ENCODE measurements at places on chromosomes 1 and 21.

DNA sequence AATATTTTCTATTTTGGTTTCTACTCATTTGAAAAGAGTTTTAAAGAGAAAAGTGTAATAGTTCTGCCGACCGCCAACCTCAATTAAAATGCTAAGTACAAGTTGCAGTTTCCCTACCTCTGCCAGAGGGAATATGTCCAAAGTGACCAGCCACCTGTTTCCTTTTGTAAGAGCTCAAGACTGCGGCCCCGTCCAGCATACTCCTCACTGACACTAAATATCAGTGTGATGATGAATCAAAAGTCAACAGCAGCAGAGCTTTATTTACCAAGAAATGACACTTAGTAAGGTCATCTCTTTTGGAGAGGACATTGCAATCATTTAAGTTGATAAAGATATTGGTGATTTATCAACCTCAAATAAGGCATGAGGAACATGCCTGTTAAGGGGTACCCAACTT, 57.4 kb upstream of the NRIP1 start:
- DNase-seq: no peak

DNA sequence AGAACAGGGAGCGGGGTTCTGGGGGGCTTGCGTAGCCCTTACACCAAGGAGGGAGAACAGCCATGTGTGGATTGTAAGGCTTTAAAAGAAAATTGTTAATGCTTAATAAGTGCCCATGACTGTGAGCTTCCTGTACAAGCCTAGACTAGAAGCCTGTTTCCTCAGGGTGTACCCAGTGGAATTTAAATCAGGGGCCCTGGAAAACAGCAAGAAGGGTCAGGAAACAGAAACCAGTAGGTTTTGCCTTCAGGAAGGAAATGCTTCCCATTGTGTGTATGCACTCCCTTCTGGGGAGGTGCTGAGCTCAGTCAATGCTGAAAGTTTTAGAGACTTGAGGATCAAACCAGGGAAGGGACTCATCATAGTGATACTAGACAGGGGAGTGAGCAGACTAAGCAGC, 12.7 kb downstream of the UTP11 start:
- DNase-seq: no peak

DNA sequence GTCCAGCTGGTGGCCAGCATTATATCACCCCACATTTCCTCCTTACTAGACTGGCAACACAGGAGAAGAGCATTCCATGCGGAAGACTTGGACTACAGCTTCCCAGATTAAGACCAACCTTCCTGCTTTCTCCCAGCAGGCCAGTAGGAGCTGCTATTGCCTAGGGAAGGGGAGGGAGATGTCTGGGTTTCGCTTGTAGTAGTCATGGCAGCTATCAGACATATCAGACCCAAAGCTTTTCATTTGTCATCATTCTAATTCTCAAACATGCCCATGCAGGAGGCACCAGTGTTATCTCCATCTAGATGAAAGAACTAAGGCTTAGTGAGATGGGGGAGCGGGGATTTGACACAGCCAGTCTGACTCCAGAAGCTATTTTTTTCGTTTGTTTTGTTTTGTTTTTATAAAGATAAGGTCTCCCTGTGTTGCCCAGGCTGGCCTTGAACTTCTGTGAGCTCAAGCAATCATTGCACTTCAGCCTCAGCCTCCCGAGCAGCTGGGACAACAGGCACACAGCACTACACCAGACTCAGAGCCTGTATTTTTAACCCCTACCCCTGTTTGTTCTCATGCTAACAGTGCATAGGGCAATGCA, 4.5 kb downstream of the PLA2G2A start:
- DNase-seq: peak; percentile 13

DNA sequence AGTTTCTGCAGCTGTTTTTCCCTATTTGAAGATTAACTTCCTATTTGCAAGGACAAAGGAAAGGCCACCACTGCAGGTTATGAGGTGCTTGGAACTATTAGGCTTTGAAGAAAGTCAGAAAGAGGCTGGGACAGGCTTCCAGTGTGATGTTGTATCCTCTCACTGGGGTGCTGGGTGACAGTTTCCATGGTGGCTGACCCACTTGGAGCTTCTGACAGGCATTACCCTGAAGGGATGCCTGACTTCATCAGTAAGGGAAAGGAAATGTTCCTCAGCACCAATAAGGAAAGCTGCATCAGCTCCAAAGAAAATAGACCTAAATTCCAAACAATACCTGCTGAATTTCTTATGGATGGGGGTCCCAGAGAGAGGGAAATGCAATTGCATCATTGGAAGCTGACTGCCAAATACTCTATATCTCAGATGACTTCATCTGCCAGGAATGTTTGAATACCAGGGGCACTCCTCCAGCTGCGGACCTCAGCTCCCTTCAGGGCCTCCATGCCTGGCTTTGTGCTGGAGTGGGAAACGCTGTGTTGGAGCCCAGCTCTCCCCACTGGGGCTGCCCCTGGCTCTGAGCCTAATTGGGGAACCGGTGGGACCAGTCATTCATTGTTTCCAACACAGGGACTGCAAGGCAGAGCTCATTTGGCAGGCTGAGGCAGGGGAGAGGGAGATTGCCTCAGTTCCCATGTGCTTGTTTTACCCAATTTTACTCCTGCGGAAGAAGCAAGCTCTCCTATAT, 76.6 kb downstream of the RGL1 start:
- peak; percentile 10 for DNase-seq

DNA sequence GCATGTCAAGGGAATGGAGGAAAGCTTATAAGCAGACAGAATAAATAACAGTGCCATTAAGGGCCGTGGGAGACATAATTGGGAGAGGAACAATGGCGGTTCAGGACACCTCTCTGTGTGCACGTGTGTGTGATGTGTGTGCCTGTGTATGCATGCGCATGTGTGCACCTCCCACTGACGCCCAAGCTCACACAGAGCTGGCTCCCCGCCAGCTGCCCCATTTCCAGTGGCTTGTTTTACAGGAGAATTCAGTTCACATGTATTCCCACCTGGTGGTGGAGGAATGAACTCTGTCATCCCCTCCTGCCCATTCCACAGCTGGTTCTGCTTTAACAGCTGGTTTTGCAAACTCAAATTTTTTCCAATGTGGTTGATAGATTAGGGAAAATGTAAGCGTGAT, 262.2 kb downstream of the AJAP1 start:
- DNase-seq: no peak
